ENCODE measurements at places on chromosomes 5 and 9. TPM values are rescaled to one million over a fixed set of nuclear protein-coding genes. Genes with fewer than 3 reads are reported as not detected.
A peak's percentile ranks its signal among the peaks of the same experiment; 100 is the strongest.

- no peak for DNase-seq
Observed at GRCh38 chr9:91843623-91844148, 106.3 kb downstream of the ROR2 start.

DNA sequence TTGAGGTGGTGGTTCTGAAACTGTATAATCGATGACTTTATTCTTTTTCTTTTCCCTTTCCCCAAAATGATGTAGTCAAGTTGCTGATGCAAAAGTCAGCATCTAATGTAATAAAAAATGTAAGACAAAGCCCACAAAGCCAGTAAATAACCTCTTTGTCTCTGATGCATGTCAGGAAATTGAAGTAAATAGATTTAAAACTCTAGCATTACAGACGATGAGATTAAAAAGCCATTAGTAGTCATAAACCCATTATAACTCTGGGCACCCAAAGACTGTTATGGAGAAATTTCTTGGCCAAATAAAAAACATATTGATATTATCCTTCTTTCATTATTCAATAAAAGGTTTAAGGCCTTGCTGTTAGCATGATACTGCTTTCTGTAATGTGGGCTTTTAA lies 548.7 kb downstream of the TUSC1 start:
- no peak for DNase-seq

GRCh38 chr5:141479776-141480175 lies 4.0 kb downstream of the PCDHGC3 start:
- DNase-seq: no peak

DNA sequence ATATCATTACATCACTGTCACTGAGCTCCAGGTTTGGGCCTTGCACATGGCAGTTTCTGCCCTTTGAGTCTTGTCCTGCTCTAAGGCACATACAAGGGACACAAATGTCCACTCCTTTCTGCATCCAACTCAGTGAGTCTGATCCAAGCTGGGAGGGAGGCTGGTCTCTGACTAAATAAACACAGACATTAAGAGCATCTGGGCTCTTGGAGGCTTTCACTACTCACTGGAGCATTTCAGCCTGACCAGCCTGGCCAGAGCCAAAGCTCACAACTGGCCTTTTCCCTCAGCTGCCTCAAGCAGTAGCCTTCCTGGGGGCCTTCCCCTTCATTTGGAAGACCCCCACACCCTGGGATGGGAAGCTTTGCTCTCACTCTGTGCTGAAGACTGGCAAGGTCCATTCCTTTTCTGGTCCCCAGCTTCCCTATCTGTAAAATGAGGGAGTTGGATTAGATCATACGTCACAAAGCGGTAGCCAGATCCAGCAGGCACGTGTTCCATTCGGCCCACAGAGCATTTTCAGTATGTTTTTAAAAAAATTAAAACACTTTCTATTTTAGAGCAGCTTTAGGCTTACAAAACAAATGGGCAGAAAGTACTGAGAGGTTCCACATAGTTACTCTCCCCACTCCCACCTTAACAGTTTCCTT lies 58.6 kb upstream of the XPA start:
- no peak for DNase-seq

GRCh38 chr5:151555760-151556576 lies 35.2 kb downstream of the FAT2 start:
- DNase-seq: no peak

- no peak for DNase-seq
Observed at GRCh38 chr9:15426019-15426418, 3.3 kb downstream of the SNAPC3 start.

DNA sequence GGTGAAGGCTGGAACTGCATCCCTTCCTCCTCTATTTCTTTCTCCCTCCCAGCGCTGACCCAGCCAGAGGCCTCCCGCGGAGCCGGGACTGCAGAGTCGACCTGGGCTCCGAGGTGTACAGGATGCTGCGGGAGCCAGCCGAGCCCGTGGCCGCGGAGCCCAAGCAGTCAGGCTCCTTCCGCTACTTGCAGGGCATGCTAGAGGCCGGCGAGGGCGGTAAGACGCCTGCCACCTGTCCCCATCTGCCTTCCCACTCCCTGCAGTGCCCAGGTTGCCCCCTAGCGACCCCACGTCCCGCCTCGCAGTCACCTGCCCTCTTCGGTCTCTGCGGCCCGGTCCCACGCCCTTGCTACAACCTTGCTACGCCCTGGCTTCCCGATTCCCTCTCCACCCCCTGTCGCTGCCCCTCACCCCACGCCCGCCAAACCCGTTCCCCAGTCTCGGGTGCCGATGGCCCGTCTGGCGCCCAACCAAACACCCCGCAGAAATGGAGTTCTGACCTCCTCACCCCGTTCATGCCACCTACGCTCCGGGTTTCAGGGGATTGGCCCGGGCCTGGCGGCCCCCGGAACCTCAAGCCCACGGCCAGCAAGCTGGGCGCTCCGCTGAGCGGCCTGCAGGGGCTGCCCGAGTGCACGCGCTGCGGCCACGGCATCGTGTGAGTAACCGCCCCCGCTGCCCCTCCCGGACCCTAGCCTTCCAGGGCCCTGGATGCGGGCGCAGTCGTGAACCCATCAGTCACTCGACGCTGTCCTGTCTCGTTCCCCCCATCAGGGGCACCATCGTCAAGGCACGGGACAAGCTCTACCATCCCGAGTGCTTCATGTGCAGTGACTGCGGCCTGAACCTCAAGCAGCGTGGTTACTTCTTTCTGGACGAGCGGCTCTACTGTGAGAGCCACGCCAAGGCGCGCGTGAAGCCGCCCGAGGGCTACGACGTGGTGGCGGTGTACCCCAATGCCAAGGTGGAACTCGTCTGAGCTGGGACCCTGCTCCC lies 14.1 kb downstream of the PDLIM4 start:
- DNase-seq: peak; percentile 45

GRCh38 chr9:21334701-21335632 lies at the start of gene KLHL9:
TSS of gene KLHL9 (minus strand) at chr9:21335404. CDS start at chr9:21334859, 545 bp downstream.
- peak; percentile 91 for DNase-seq

DNA sequence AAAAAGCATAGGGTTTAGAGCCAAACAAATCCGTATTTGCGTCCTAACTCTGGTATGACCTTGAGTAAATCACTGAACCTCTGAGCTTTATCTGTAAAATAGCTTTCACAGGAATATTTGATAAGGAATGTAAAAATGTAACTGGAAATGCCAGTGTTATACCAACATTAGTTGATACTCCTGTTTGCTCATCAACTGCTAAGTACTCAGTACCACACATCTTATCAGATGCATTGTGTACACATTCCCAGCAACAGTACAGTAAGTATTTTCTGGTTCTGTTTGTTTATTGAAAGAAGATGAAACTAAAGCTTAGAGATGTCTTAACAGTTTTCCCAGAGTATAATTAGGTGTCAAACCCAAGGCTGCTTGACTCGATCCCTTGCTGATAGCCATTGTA lies 21.5 kb downstream of the SNAPC3 start:
- DNase-seq: no peak

GRCh38 chr5:151679421-151680155 lies 7.1 kb downstream of the SPARC start:
- DNase-seq: no peak

Gene MUSK
- total RNA-seq: not detected

Gene PHF2
- total RNA-seq: 10.6 TPM

All from WTC11 (cell line).